ENCODE measurements at places on chromosomes 4 and X. TPM values are rescaled to one million over a fixed set of nuclear protein-coding genes. Genes with fewer than 3 reads are reported as not detected.

TRIM2 gene
- 17.7 TPM for total RNA-seq

DNA sequence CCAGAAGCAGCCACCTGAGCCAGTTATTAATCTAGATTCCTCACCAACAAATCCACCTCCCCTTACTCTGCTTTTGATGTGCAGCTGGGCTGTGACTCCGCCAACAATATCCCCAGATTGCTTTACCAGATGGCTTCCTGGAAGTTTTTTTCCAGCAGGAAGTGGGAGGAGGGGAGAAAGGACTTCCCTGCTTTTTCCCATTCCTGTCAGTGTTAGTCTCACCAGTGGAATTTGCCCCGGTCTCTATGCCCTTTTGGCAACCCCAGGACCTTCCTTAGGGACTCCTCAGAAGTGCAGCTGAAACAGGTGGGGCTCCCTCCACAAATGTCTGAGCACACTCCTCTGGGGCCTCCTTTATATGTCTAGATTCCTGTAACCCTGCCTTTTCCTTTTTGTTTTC lies 465.2 kb upstream of the IGFBP7 start:
- DNase-seq, result no peak

PAK3 gene
- total RNA-seq, result 2.6 TPM

- no peak for DNase-seq
Observed at GRCh38 chr4:166335256-166335938, 462.4 kb downstream of the TLL1 start.

- DNase-seq, result no peak
Observed at GRCh38 chrX:9656277-9656676, 109.4 kb downstream of the GPR143 start.

DNA sequence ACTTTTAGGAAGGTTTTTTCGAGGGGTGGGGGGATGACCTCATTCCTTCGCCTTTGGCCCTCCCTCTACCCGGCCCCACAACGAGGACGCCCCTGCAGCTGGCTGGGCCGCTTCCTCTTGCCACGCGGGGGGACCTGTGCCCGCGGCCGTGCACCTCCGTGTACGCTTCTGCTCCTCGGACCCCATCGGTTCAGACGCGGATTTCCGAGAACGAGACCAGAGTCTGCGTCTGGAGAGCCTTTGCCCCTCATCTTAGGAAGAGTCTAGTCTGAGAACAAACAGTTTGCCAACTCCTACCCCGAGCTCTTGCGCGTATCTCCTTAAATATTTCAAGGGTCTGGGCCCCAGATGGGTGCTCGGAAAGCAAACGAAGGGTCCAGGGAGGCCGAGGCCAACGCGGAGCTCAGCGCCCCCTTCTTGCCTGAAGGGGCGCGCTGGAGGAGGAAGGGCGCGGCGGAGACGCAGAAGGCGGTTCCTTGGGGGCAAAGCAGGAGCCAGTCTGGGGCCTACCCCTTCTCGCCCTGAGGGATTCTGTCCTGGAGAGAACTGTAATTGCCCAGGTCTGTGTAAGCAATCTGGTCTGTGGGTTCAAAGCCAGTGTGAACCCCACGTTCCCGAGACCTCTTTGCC lies 3.9 kb upstream of the SFRP2 start:
- DNase-seq, result no peak

ITIH6 gene
- not detected for total RNA-seq

IL1RAPL1 gene
- 0.10 TPM for total RNA-seq

GRCh38 chrX:5650904-5651303 lies 577.8 kb downstream of the NLGN4X start:
- no peak for DNase-seq

GRCh38 chrX:38669428-38669827 lies 108.1 kb downstream of the TSPAN7 start:
- DNase-seq, result no peak

- DNase-seq, result no peak
Observed at GRCh38 chr4:100834616-100835015, 316.8 kb upstream of the EMCN start.

GRCh38 chrX:75596178-75596577 lies 73.3 kb upstream of the ZDHHC15 start:
- no peak for DNase-seq

FRMD7 gene
- total RNA-seq, result 0.88 TPM

- no peak for DNase-seq
Observed at GRCh38 chr4:48234575-48234974, 35.1 kb downstream of the TEC start.

CSAG3 gene
- not detected for total RNA-seq

DNA sequence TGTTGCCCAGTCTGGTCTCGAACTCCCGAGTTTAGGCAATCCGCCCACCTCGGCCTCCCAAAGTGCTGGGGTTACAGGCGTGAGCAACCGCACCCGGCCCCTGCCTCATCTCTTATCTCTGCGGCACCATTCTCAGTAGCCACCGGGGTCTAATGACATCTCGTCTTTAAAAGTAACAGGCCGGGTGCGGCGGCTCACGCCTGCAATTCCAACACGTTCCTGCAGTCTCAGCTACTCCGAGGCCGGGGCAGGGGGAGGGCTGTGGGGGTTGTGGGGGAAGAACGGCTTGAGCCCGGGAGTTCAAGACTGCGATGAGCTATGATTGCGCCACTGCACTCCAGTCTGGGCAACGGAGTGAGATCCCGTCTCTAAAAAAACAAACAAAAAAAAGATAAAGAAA lies 28.8 kb downstream of the ING2 start:
- DNase-seq, result no peak

DNA sequence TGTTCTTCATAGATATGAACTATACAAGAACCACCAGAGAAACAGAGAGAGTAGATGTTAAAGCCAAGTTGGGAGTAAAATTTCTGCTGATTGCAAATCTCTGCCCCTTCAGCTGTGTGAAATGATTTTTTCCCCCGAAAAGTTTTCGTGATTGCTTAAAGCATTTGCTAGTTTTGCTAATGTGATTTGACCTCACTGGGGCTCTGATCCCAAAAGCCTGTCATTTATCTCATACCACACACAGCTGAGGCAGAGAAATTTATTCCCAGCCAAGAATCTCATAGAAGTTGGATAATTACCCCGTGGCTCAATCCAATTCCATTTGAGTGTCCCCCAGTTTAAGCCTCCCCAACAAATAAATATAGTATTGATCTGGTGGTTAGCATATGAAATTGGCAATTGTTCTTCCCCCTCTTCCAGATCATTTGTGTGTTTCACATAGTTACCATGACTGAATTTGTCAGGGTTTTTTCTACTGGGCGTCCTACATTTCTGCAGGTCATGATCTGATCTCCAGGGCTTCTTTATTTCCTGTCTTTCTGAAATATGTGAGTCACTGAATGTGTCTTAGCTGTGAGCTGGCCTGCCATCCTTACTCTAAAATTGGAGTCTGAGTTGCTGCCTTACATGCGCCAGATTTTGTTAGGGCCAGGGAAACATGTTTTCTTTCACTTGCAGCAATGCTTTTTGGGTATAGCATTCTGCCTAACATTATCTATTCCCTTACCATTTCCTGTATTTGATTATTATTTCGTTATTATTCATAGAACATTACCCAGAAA lies 167.5 kb upstream of the FRMPD4 start:
- DNase-seq, result no peak
